ENCODE measurements at places on chromosomes 5 and 9.

DNA sequence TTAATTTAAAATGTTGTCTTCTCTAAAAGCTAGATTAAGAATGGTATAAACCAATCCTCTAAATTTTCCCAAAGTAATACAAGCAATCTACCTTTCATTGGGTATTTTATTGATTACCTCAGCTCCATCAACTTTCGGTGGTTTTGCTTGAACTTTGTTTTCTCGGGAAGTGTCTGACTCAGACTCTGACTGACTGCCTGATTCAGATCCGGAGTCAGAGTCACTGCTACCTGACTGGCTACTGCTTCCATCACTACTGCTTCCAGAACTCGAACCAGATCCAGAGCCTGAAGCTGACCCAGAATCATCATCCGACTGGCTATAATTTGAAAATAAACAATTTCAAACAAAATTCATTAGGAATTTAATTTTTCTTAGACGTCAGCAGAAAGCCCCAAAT, 24.0 kb downstream of the CHD1 start:
- DNase-seq: no peak

DNA sequence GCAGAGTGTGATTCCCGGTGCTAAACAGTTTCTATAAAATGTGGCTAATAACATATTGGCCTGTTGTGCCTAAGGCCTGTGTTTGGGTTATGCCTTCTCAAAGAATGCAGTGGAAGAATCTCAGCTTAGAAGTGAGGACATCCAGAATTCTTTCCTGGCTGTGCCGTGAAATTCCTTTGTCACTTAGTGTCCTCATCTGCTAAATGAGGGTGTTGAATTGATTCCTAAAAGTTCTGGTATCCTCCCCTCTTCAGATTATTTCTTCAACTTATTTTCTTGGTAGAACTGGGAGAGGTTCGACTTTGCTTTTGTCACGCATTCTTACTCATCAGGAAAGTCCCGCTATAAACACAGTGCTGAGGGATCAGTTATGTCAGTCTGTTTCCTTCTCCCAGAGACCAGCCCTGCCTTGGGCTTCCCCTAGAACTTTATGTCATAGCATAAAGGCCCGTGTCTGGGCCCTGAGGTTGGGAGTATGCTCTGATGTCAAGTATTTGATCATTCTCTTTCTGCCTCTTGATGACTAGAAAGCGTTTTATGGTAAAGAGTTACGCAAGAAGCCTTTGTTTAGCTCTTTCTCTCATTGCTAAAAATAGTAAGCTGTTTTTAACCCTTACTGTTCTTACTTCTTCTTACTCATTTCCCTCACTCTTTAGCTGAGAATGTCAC, 29.5 kb downstream of the MTAP start:
- DNase-seq: no peak

- DNase-seq: peak; percentile 70
Measured at GRCh38 chr9:129235931-129236331, 57.9 kb upstream of the IER5L start.

DNA sequence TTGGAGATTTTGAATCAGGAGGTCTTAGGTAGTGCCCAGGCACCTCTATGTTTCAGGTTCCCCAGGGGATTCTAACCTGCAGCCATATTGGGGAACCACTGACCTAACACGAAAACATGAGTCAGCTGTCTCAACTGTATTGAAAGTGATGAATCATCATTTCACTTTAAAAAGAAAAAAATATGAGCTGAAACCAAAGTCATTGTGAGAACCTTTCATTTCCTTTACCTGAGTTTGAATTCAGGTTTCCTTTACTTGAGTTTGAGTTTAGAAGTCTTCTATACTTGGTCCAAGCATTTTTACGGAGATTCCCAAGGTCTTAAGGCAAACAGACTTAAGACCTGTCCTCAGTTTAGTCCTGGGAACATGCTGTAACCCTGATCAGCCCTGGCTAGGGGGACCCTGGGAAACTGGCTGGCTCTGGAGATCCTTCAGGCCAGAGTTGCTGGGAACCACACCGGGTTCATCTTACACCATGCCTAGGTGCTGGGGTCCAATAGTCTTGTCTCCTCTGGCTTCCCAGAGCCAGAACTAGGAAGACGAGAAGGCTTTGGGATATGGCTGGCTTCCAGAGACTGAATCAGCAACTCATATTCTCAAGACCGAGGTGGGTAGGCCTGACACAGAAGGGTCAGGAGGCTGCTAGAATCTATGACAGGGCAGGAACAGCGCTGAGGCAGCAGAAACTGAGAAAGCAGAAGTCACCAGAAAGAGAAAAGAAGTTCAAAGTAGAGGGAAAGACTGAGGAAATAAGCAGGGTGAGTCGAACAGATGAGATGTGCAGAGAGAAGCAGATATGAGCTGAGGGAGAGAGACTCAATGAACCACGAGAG, 16.4 kb upstream of the PDCD1LG2 start:
- DNase-seq: no peak

DNA sequence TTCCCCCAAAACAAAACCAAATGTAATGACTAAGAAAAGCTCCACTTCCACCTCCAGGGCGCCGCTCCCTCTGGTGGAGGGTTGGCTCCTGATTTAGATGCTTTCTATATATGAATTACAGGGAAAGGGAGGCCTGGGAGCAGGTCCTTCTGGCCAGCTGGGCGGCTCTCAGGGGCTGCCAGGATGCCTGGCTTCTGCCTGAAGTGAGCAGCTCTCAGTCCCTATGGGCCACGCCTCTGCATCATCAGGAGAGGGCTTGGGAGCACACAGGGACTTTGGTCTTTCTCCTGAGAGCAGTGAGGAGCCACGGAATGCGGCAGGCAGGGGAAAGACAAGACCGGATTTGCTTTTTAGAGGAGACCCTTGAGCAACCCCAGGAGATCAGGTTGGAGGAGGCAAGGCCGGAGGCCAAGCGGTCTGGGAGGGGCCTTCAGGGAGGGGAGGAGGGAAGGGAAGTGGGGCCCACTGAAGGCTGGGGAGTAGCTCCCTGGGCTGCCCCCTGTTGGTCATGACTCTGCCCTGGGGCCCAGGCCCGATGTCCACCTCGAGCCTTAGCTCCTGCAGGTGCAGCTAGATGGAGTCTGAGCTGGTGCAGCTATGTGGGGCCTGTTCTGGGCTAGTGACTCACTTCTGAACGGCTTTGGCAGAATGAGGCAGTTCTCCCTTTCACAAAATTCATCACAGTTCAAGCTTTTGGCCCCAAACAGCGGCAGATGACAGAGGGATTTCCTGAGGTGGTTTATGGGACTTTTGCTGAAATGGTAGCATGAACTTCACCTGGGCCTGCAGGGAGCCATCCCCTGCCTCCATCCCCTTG, 11.3 kb upstream of the GRHPR start:
- DNase-seq: no peak
